ENCODE measurements at places on chromosomes 2 and 18.

DNA sequence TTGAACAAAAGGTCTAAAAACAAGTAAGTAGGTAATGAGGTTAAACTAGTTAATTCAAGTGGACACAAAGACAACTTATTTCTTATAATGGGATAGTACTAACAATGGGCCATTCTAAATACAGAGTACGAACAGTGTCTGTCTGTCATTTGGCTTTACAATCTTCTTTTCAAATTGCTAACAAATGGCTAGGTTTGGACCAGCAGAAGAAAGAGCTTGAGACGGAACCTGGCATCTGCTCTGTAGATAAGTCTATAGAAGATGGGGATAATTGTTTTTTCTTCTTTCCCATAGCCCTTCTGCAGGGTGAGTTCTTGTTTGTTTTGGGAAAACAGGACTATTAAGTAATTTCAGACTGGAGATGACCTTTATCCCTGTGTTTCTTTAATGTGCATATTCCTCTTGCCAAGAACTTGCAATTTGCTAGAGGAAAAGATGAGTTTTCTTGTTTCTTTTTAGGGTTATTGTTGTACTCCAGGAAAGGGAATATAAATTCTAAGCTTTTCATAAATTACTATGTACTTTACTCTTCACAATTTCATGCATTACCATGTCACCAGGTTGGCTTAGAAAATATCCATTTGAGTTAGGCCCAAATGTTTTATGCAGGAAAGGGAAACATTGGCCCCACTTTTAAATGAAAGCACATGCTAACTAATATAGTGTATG lies 500.5 kb upstream of the SYT4 start:
- DNase-seq, result no peak

DNA sequence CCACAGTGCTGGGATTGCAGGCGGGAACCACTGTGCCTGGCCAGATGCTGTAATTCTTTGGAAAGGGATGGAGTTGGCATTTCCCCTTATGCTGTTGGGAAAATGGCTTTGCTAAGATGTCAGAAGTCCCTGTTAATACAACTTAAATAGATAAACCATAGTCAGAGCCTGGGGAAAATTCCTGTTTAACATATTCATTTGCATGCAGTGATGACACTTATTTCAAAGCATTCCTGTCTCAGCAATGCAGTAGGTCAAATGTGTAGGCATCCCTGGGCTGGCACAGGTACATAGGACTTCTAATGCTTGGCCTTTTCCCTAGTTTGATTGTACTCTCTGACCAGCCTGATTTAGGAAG lies 38.6 kb downstream of the RAMP1 start:
- DNase-seq, result no peak

- DNase-seq, result no peak
Observed at GRCh38 chr2:86631846-86632485, 8.3 kb upstream of the RNF103 start.

- no peak for DNase-seq
Observed at GRCh38 chr2:11419781-11420180, 46.2 kb downstream of the E2F6 start.

GRCh38 chr2:133169274-133169912 lies 398.9 kb downstream of the NCKAP5 start:
- no peak for DNase-seq

GRCh38 chr18:3652380-3653262 lies 202.6 kb downstream of the TGIF1 start:
- peak; percentile 68 for DNase-seq

GRCh38 chr2:60159519-60159918 lies 393.9 kb downstream of the BCL11A start:
- DNase-seq, result no peak

GRCh38 chr2:85066874-85067351 lies 66.3 kb upstream of the TCF7L1 start:
- DNase-seq, result peak; percentile 77

DNA sequence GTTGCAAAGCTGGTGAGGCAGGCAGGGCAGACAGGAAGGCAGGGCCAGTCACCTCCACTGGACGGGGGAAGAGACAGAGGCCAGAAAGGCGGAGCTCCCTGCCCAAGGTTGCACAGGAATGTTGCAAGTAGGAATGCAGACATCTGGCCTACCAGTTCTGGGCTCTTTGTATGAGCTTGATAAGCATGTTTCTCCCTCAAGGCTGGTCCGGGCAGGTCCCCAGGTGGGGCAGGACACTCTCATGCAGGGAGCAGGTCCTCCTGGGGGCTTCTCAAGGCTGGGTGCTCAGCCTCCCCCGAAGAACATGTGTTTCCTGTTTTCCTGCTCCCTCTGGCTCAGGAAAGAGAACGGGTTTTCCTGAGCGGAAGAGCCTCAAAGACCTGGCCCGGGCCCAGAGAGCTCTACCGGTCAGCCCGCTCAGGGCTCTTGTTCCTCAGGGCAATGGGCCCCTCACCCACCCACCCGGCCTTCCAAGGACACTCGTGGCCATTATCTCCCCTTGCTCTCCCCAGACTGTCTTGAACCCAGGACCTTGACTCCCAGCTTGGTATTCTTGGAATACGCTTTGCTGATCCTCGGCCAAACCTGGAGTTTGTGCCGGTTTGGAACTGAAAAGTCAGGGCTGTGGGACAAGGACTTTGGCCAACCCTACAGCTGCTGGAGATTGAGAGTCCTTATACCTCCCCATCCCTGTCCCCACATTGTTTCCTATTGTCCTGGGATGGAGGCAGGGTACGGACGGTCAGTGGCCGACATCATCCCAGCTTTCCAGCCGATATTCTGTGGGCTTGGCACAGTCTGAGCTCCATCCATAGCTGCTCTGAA lies 87.7 kb upstream of the HAAO start:
- no peak for DNase-seq

DNA sequence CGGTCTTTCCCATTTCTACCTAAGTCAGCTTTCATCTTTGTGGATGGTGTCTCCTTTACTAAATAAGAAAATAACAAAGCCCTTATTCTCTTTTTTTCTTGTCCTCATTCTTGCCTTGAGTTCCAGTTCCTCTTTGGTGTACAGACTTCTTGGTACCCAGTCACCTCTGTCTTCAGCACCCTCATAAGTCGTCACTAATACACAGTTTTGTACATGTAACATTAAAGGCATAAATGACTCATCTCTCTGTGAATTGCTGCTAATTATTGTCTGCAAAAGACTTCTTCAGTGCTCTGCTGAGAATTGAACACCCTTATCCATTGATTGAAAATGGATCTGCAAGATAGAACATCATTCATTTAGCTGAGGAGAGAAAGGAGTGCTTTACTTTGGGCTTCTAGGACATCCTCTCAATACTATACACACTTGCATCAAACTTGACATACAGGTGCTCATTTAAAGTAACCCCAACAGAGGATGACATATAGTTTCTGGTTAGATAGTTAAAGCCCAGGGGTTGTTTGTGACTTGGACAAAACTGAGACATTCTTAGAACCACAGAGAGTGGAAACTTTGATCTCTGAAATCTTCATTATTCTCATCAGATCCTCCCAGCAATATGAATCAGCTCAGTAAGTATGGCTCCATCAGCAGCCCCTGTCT lies 97.0 kb downstream of the XRCC5 start:
- DNase-seq, result no peak
